ENCODE measurements at places on chromosomes 4 and X.

GRCh38 chr4:7393601-7394575 lies 40.8 kb downstream of the PSAPL1 start:
- DNase-seq = no peak

DNA sequence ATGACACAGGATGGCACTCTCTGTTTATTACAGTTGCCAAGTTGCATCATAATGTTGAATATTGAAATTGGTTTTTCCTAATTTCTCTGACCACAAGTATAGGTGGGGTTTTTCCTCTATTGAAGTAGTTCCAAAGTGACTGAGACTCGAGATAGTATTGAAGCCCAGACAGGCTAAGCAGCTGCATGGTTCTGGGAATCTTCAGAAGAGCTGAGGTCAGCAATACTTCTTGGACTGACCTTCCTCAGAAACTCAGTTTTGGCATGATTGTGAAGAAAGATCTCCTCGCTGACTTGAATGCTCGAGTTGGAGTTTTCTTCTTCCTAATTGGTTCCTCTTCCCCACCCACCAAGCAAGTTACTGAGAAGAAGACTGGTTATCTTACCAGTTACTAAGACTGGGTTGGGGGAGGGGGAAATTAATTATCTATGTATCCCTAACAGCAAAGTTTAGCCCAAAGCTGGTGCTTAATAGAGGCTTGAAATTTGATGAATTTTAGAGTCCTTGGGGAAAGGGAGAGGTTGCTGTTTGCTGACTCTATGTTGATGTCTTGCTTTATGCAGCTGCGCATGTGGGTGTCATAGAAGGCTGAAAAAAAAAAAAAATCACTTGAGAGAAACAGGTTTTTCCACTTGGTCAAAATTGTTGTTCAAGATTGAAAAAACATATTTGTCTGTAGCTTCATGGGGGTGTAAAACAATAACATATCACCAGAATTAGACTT lies 91.1 kb downstream of the P2RY10 start:
- DNase-seq = peak; percentile 69

DNA sequence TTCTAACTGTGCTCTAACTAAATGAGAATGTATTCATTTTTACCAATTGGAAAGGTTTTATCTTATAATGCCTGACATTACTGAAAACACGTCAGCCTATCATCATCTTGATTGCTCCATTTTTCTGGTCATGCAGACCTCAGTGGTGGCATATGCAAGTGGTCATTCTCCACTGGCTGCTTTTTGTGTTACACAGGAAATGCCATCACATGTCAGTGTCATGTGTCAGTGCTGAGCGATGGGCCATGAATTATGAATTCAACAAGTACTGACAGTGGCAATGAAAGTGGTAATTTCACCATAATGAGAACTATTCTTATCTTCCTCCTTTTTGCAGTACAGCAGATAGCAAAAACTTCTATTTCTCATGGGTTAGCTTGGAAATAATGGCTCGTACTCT lies 190.5 kb downstream of the PACRGL start:
- DNase-seq = no peak

- no peak for DNase-seq
These were observed 24.0 kb downstream of the ANAPC4 start for GRCh38 chr4:25401066-25401465.

- DNase-seq = no peak
These were observed 78.0 kb upstream of the NRK start for GRCh38 chrX:105744291-105744690.

DNA sequence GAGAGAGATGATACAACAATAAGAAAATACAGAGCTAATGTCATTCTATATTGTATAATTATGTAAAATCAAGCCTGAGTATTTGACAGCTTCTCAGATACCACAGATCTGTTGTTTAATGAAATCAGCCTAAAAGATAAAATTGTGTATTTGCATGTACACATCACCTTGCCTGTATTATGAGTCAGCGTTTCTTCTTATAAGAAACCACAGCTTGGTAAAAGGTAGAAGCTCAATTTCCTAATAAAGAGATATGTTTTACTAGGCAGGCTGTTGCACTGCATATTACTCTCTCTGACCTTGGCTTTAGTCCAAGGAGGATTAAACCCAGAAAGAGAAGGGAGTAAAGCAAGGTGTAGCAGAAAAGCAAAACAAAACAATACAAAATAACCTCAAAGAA lies 121.3 kb downstream of the PPARGC1A start:
- no peak for DNase-seq

GRCh38 chr4:129043523-129043922 lies 49.8 kb downstream of the SCLT1 start:
- DNase-seq = peak; percentile 1

DNA sequence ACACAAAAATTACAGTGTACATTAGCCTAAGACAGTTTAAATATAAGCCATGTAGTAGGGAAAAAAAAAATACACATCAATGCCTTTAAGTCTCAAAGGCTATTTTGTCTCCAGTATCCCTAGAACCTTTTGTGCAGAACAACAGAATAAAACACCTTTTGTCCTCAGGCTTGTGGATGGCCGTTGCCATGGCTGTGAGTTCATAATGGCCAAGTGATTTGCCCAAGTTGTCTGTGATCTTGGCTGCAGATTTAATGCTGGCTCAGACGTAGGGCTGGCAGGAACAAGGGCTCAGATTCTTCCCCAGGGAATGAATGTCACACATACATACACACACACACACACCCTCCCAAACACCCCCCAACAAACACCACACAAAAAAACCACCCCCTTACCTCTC lies 25.3 kb downstream of the GPM6B start:
- DNase-seq = no peak

- DNase-seq = no peak
These were observed 44.8 kb downstream of the PJA1 start for GRCh38 chrX:69120476-69120875.

DNA sequence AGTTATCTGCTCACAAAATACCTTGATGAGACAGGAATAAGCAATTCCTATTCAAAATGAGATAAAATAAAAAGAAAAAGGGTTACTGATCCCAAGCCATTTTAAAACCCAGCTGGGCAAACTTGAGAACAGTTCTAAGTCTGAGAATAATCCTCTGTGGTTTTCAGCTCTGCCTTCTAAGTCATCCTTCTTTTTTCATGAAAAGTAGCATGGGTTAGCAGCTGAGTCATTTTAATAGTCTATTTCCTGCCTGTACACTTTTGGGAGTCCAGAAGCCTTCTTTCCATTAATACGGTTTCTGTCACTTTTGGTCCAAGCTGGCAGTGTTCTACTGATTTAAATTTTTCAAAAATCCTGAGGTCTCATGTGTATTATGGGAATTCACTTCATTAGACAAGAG lies 374.3 kb downstream of the IQCM start:
- DNase-seq = no peak

DNA sequence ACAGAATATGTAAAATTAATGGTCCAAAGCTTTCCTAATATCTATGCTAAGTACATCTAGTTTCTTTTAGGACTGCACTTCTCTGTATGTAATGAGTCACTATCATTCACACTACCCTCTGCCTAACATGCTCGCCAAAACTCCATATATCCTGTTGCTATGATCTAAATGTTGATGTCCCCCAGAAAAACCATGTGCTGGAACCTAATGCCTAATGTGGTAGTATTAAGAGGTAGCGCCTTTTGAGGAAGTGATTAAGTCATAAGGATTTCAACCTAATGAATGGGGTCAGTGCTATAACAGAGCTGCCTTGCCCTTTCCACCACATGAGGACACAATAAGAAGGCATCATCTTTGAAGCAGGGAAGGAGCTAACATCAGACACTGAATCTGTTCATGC lies 34.9 kb upstream of the NFKB1 start:
- DNase-seq = no peak

DNA sequence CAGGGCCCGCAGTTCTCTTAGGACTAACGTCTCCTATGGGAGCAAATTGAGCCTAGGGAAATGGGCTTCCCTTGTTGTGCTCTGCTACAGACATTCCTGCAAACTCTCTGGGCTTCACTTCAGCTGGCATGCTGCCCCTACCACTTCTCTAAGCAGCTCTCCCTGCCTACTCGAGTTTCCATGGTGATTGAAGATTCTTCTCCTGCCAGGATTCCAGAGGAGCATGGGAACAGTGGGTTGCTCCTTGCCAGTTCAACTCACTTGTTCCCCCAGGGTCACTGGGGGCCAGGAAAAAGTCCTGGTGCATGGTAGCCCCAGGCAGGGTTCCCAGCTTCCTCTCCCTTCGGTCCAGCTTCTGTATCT lies 21.1 kb upstream of the WDR17 start:
- peak; percentile 6 for DNase-seq

DNA sequence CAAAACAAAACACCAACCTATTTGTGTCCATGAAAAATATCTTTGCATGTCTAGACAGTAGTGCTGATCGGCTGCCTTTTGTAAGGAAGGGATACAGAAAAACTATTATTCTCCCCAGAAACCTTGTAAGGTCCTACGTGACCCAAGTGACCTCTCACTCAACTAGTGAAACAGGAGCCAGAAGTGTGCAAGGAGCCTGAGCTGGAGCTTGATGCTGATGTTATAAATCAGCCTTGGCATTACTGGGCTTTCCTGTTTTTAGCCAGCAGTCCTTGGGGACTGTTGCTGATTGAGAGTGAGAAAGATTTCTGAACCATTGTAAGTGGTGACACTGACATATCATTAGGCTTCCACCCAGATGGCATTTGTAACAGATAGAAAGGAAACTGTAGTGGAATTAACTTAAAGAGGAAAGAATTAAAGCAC lies 100.8 kb upstream of the LIMCH1 start:
- DNase-seq = no peak

DNA sequence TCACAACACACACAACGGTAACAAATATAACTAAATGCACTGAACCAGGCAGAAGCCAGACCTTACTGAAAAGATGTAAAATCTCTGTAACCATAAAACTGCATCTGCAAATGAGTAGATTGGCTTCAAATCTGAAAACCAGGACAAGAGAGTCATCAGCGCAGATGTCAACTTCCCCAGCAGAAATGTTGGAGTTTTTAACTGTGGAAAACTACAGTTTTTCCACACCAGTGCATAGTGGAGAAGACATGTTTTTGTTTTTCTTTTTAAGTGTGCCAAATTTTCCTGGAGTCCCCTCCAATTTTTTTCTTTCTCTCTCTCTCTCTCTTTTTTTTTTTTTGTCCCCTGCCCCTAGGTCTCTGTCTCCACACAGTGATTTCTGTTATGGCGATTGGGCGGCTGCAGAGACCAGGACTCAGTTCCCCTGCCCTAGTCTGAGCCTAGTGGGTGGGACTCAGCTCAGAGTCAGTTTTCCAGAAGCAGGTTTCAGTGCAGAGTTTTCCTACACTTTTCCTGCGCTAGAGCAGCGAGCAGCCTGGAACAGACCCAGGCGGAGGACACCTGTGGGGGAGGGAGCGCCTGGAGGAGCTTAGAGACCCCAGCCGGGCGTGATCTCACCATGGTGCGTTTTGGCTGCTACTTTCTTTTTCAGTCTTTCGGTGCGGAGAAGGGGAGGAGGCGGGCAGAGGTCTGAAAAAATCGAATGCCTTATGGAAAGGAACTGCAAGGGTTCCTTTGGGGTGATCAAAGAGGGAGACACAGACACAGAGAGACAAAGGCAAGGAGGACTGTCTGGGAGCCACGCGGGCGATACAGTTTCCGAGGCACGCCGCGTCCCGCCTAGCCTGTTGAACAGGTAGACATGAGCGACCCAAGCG lies at the start of gene GUCY1A1:
GUCY1A1 (plus strand) TSS at position 505 of the 878 bp plus-strand sequence. CDS start 30,020 bp downstream, outside the sequence.
- peak; percentile 51 for DNase-seq

GRCh38 chr4:184930026-184930425 lies 88.3 kb upstream of the HELT start:
- DNase-seq = no peak

DNA sequence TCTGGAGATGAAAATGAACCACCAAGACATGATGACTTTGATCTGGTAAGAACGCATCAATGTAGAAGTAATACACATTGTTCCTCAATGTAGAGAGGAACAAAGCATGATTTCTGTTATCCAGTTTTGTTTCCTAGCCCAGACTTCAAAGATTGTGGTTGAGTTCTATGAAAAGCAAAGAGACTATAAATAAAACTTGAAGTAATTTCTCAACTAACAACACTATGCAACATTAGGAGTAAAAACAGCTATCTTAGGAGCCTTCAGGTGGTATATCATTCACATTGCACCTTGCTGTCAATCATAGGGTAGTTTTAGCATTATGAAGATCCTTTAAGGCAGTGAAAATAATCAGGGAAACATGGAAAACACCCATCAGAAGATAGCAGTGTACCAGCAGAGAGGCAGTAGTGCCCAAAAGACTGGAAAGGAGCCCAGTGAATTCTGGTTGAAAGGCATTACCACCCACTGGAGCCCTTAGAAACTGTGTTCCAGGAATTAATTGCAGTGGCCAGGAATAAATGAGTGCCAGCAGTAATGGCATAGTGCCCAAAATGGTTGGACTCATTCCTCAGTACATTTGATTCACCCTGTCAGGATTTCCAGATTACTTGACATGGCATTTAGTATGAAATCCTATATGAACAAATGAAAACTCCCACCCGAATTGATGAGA lies 300.7 kb upstream of the CXXC4 start:
- DNase-seq = no peak

- no peak for DNase-seq
These were observed 98.1 kb upstream of the MSX1 start for GRCh38 chr4:4761128-4761982.

GRCh38 chrX:139194571-139195280 lies 335.8 kb upstream of the F9 start:
- DNase-seq = peak; percentile 15

GRCh38 chr4:150280975-150281374 lies 202.7 kb downstream of the DCLK2 start:
- no peak for DNase-seq

GRCh38 chrX:147978931-147979330 lies 2.2 kb upstream of the FMR1NB start:
- no peak for DNase-seq

DNA sequence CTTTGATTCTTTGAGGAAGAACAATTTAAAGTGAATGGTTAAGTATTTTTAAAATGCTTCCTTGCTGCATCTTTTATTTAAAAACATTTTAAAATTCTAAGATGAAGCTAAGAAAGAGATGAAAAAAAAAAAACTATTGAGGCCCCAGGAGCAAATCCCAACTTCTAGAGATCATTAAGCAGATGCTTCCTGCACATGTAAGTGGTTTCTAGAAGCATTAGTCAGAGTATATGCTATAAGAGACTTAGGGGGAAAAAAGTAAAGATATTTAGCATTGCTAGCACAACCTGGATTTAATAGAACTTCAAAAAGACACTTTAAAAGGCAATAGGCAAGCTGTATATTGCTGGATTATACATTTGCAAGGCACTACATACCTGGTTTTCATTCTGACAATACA lies 64.7 kb downstream of the ZNF827 start:
- no peak for DNase-seq

- DNase-seq = no peak
These were observed 36.4 kb upstream of the GPR174 start for GRCh38 chrX:79107891-79108718.

Data from muscle of arm (tissue), 14 donors.